ENCODE measurements at places on chromosomes 1 and 21. TPM values are rescaled to one million over a fixed set of nuclear protein-coding genes. Genes with fewer than 3 reads are reported as not detected.

Gene CDA
- 32.9 TPM for total RNA-seq

Gene RNF223
- total RNA-seq, result 0.26 TPM

Gene PROX1
- total RNA-seq, result 0.07 TPM

Gene OR2T33
- not detected for total RNA-seq

Gene LPAR3
- 0.37 TPM for total RNA-seq

Gene KCNJ15
- not detected for total RNA-seq

Gene CYP2J2
- not detected for total RNA-seq

Gene DCST1
- total RNA-seq, result not detected

Gene OR10Z1
- total RNA-seq, result not detected

Gene FHL3
- 9.9 TPM for total RNA-seq

Gene MIXL1
- total RNA-seq, result not detected
